H1 (cell line): ENCODE measurements at places on chromosomes 16 and 17.
A peak's percentile ranks its signal among the peaks of the same experiment; 100 is the strongest.

DNA sequence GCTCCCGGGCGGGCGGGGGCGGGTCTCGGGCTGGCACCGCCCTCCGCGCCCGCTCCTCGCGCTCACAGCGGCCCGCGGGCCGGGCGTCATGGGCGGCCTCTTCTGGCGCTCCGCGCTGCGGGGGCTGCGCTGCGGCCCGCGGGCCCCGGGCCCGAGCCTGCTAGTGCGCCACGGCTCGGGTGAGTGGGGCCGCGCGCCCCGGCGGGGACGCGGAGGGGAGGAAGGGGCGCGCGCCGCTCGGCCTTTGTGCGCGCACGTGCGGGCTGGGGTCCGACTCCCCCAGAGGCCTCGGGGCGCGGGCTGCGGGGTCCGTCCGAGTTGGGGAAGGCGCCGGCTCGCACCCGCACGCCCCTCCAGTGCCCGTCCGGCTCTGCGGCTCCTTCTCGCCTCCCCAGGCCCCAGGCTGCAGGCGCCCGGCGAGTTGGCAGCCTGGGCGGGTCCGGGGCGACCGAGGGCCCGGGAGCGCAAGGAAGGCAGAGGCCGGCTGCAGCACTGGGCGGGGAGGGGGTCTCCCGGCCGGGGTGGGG, at the start of gene NME4:
TSS of gene NME4 (plus strand) at position 65 of the 527 bp plus-strand sequence. CDS start at position 89, 24 bp downstream.
- H3K27ac ChIP-seq: peak within 1 kb of the TSS; percentile 90
- H3K36me3 ChIP-seq: peaks cover 7% of the 10 kb centered on the region; the same call in 1 of the 2 replicates
- no peaks in the 10 kb centered on the region for H3K27me3 ChIP-seq
- H3K4me1 ChIP-seq: peaks cover 26% of the 10 kb centered on the region
- DNase-seq: no peak

DNA sequence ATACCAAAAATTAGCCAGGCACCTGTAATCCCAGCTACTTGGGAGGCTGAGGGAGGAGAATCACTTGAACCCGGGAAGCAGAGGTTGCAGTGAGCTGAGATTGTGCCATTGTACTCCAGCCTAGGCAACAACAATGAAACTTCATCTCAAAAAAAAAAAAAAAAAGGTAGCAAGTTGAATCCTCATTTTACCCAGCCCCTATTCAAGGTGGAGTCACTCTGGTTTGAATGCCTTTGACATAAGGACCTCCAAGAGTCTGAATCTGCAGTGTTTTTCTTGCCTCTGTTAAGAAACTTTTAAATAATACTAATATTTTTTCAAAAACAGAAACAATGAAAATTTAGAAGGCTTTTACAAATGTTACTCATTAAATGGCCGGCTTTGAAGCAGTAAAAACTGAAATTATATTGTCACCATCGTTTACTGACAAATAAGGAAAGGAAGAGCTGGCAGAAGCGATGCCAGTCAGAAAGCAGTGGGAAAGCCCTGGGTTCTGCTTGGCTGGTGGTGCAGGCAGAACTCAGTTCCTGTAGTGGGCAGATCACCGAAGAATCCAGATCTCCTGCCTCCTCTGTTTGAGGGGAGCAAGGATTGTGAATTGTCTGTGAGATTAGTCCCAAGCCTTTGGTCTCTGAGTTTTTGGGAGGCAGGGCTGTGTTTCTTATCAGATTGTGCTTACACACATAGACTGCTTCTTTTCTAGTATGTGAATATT, 99.7 kb upstream of the HAS3 start:
- H3K36me3 ChIP-seq: peaks cover 3% of the 10 kb centered on the region; the same call in 1 of the 2 replicates
- no peak overlapping the region for H3K27ac ChIP-seq
- no peak for DNase-seq
- no peaks in the 10 kb centered on the region for H3K4me1 ChIP-seq
- H3K27me3 ChIP-seq: no peaks in the 10 kb centered on the region

GRCh38 chr16:82867485-82867884, 240.7 kb downstream of the CDH13 start:
- no peaks in the 10 kb centered on the region for H3K27me3 ChIP-seq
- H3K36me3 ChIP-seq: no peaks in the 10 kb centered on the region
- no peak for DNase-seq
- H3K4me3 ChIP-seq: no peak overlapping the region

- H3K4me1 ChIP-seq: no peaks in the 10 kb centered on the region
- no peaks in the 10 kb centered on the region for H3K27me3 ChIP-seq
- no peak for DNase-seq
- no peak overlapping the region for H3K4me3 ChIP-seq
- H3K36me3 ChIP-seq: no peaks in the 10 kb centered on the region; the same call in 1 of the 2 replicates
Observed at GRCh38 chr16:53829186-53829747, 125.3 kb downstream of the FTO start.

DNA sequence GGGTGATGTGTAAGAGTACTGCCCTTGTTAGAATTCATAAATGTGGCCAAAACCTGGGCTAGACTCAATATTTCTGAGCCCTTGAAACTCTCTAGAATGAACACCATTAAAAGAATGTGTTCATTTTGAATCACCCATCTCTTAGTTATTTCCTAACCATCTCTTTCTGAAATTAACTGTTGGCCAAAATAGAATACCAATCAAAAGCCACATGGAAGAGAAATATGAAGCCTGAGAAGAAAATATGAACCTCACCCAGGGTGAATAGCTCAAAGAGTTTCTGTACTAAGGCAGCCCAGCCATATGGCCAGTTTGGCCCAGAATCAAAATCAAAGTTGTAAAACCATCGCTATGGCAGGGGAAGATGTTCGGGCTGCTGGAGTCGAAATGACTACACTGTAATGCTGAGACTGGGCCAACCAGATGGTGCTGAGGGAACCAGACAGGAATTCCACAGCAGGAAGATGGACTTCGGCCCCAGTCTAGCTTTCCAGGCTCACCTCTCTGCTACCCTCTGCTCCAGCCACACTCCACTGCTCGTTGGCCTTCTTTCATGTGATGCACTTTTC, 154.3 kb upstream of the ZFHX3 start:
- no peaks in the 10 kb centered on the region for H3K36me3 ChIP-seq
- no peak overlapping the region for H3K27ac ChIP-seq
- no peaks in the 10 kb centered on the region for H3K27me3 ChIP-seq
- no peak for DNase-seq

DNA sequence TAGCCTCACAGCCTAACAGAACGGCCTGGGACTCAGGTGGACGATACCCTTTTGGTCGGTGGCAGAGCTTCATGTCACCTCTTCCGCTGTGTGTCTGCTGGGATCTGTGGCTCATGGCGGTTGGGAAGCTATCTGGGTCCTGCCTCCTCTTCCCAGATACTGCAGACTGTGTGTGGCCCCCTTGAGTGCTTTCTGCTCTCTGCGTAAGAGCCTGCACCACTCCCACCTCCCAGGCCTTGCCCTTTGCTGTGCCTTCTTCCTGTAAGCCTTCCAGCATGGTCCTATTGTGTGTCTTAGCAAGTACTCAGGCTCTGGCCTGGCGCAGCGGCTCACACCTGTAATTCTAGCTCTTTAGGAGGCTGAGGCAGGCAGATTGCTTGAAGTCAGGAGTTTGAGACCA, 17.5 kb upstream of the ADCY7 start:
- H3K27ac ChIP-seq: no peak overlapping the region
- peaks cover 24% of the 10 kb centered on the region for H3K27me3 ChIP-seq
- peaks cover 3% of the 10 kb centered on the region for H3K4me1 ChIP-seq
- no peak for DNase-seq

DNA sequence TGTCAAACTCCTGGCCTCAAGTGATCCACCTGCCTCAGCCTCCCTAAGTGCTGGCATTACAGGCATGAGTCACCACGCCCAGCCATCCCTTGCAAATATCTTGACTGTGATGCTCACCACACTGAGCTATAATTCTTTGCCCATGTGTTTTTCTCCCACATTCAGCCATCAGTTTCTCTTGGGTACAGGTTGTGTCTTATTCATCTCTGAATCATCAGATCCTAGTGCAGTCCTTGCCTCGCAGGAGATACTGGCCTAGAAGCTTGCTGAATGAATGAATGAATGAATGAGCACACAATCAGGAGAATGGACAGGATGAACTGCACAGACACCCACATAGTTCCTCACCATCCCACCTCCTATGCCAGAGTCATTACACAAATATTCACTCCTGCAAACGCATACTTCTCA, 24.4 kb upstream of the ETV4 start:
- no peak overlapping the region for H3K4me3 ChIP-seq
- no peaks in the 10 kb centered on the region for H3K36me3 ChIP-seq
- no peaks in the 10 kb centered on the region for H3K4me1 ChIP-seq
- no peak overlapping the region for H3K27ac ChIP-seq
- no peaks in the 10 kb centered on the region for H3K27me3 ChIP-seq

- H3K27ac ChIP-seq: no peak overlapping the region
- DNase-seq: no peak
- H3K36me3 ChIP-seq: no peaks in the 10 kb centered on the region
- H3K27me3 ChIP-seq: no peaks in the 10 kb centered on the region
- no peak overlapping the region for H3K4me3 ChIP-seq
- H3K4me1 ChIP-seq: no peaks in the 10 kb centered on the region; the same call in 1 of the 2 replicates
Observed at GRCh38 chr16:84307209-84307954, 12.7 kb downstream of the WFDC1 start.

DNA sequence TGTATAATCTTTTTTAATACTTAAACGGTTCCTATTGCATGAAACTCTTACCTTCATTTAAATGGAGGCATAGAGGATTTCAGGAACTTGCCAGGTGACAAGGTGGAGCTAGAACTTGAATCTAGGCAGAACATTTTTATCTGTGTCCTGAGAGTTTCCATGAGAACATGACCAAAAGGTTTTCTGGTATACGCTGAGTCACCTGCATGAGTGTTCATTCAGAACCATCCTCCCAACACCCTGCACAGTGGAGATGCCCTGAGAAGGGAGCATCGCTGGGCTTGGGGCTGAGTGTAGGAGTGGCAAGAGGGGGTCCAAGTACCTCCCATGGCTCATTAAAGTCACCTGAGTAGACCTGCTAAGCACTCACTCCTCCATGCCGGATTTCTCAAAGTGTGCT, 169.7 kb upstream of the CACNG5 start:
- H3K27me3 ChIP-seq: no peaks in the 10 kb centered on the region
- DNase-seq: no peak
- H3K36me3 ChIP-seq: no peaks in the 10 kb centered on the region
- no peaks in the 10 kb centered on the region for H3K4me1 ChIP-seq

GRCh38 chr16:58634265-58634802, 4.7 kb upstream of the CNOT1 start:
- H3K27me3 ChIP-seq: no peaks in the 10 kb centered on the region
- H3K27ac ChIP-seq: no peak overlapping the region
- no peaks in the 10 kb centered on the region for H3K36me3 ChIP-seq
- H3K4me3 ChIP-seq: no peak overlapping the region

DNA sequence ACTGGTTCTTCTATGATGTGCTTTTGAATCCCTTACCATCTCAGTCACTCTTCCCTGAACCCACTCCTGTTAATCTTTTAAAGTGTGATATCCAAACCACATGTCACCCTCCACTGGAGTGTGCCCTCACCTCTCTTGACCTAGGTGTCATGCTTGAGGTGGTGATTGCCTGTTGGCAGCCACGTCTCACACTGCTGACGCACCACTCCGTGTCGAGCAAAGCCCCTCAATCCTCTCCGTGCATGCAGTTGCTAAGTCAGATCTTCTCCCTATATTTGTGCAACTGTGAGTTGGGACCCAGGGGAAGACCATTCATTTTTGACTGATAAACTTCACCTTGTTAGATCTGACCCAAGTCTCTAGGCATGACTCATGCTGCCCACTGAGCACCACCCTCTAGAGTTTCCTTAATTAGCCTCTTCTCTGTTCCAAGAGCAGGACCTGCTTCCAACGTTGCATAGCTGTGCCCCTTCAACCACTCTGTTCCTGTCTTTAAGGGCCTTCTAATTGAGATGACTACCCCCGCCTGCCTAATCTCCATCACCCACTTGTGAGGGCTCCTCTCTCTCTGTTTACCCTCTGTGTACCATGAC, 2.7 kb downstream of the MYH13 start:
- no peaks in the 10 kb centered on the region for H3K27me3 ChIP-seq
- no peak for DNase-seq
- H3K4me3 ChIP-seq: no peak overlapping the region

- H3K27me3 ChIP-seq: peaks cover 33% of the 10 kb centered on the region
- H3K4me1 ChIP-seq: no peaks in the 10 kb centered on the region
- H3K4me3 ChIP-seq: no peak overlapping the region
- DNase-seq: no peak
Observed at GRCh38 chr17:82234211-82235055, 5.6 kb downstream of the SLC16A3 start.

GRCh38 chr17:81402981-81403467, 7.8 kb downstream of the BAHCC1 start:
- no peaks in the 10 kb centered on the region; the same call in 1 of the 2 replicates for H3K36me3 ChIP-seq
- no peak for DNase-seq
- H3K4me3 ChIP-seq: no peak overlapping the region

DNA sequence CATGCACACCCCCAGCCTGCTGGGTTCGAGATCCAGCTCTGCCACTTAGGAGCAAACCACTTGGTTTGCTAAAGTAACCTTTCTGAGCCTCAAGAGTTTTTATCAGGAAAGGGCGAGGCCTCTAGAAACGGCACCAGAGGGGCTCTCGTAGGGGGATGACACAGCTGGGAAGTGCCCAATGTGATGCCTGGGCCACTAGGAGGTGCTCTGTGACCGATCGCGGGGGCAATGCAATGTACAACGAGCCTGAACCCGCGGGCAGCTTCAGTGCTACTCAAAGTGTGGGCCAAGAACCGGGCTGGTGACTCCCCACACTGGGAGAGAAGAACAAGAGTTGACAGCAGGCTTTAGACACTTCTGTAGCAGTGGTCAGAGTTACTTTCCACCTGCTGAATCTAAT, 9.4 kb downstream of the C16orf89 start:
- no peaks in the 10 kb centered on the region for H3K36me3 ChIP-seq
- H3K4me1 ChIP-seq: peaks cover 13% of the 10 kb centered on the region
- no peak overlapping the region for H3K27ac ChIP-seq
- H3K4me3 ChIP-seq: no peak overlapping the region
- H3K27me3 ChIP-seq: no peaks in the 10 kb centered on the region

- no peak overlapping the region; the same call in 1 of the 2 replicates for H3K4me3 ChIP-seq
- H3K27me3 ChIP-seq: no peaks in the 10 kb centered on the region
- DNase-seq: no peak
Observed at GRCh38 chr16:25575363-25575762, 116.4 kb upstream of the HS3ST4 start.

GRCh38 chr17:77899498-77899897, 59.0 kb upstream of the TNRC6C start:
- H3K4me1 ChIP-seq: no peaks in the 10 kb centered on the region
- no peak overlapping the region for H3K4me3 ChIP-seq
- no peak overlapping the region for H3K27ac ChIP-seq
- DNase-seq: no peak

DNA sequence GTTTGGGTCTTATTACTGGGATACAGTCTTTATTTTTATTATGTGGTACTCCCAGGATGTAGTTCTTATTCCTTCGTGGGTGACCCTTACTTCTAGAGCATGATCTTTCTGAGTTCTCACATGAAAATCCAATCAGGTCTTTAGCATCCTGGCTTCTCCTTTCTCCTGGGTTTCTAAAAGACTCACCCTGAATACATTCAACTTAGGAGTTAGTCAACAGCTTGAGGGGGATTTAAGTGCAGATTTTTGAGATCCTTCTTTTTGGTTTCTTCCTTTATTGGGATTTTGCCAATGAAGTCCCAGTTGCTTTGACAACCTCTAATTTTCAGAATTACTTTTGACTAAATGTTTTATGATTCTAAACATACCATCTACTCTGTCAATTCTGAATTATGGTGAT, 68.2 kb downstream of the SIAH1 start:
- no peaks in the 10 kb centered on the region for H3K36me3 ChIP-seq
- H3K27me3 ChIP-seq: no peaks in the 10 kb centered on the region
- H3K4me1 ChIP-seq: peaks cover 2% of the 10 kb centered on the region; the same call in 1 of the 2 replicates
